A549 (cell line): ENCODE measurements at places on chromosomes 5 and 9.

DNA sequence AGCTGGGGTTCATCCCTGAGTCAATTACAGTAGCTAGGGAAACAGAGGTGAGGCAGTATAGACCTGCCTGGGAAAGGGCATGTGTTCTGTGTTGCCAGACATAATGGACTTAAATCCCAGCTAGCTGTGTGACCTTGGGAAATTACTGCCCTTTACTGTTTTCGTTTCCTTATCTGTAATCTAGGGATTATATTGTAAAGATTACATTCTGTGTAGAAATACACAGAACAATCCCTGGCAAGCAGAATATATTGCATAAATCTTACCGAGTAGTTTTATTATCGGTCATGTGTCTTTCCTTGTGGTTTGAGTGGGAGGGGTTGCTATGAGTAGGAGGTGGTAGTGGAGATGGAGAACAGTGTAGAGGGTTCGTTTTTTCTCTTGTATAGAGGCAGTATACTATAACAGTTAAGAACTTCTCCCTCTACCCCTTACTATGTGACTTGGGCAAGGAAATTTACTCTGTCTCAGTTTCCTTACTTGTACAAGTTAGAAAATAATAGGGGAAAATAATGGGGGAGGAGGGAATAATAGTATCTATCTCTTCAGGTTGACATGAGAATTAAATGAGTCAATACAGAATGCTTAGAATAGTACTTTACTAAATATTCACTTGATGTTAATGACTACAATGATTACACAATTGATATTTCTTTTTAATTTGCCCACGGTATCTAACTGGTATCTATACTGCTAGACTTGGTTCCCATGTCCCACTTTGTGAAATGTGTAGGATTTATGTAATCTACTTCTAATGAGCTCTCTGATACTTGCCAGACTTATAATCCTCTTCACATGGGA, 7.1 kb upstream of the DMXL1 start:
- DNase-seq = no peak

GRCh38 chr5:40402007-40402364, 277.7 kb upstream of the PTGER4 start:
- DNase-seq = no peak

- DNase-seq = peak; percentile 6
These were observed 121.1 kb downstream of the NUDT12 start for GRCh38 chr5:103441523-103441922.

- no peak for DNase-seq
These were observed 7.2 kb downstream of the ZNF354B start for GRCh38 chr5:178866946-178867345.

DNA sequence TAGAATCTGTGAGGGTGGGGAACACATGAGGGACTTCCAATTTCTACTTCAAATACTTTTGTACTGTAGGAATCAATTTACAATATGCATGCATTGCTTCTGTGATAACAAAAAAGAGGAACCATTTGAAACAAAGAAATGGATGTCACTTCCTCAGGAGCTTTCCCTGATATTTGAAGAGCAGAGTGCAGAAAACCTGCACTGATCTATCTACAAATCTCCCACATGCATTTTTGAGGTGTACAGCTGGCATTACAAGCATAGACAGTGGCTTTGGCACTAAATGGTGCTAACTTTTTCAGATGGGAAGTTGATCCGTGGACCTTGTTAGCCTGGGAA, 27.7 kb downstream of the YIPF5 start:
- DNase-seq = no peak

- DNase-seq = no peak
These were observed 90.7 kb upstream of the NR3C1 start for GRCh38 chr5:143494162-143494561.

DNA sequence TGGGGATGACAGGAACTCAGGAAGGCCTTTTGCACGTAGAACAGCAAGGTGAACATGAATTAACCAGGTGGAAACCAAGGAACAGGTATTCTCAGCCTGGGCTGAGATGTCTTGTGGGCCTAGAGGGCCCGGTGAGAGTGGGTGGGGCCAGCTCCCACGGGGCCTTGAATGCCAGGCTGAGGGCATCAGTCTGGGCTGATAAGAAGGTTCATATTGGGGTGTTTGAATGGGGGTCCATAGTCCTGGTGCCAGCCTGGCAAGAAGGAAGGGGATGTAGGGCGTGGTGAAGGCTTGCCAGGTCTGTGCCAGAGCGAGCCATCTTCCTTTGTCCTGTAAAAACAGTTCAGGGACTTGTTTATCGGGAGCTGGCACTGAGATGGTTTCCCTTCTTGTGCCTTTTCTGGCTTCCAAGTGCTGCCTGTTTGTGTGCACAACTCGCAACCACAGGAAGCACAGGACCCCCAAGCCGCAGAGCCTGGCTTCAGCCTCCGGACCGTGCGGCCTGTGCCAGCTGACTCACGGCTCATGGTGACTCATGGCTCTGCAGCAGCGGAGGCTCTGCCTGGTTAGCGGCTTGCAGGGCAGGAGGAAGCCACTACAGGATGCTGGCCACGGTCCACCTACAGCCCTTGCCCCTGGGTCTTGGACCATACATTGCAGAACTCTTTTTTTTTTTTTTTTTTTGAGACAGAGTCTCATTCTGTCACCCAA, 2.4 kb downstream of the CARD19 start:
- peak; percentile 96 for DNase-seq

- DNase-seq = no peak
These were observed 28.8 kb upstream of the TAL2 start for GRCh38 chr9:105633411-105633810.

DNA sequence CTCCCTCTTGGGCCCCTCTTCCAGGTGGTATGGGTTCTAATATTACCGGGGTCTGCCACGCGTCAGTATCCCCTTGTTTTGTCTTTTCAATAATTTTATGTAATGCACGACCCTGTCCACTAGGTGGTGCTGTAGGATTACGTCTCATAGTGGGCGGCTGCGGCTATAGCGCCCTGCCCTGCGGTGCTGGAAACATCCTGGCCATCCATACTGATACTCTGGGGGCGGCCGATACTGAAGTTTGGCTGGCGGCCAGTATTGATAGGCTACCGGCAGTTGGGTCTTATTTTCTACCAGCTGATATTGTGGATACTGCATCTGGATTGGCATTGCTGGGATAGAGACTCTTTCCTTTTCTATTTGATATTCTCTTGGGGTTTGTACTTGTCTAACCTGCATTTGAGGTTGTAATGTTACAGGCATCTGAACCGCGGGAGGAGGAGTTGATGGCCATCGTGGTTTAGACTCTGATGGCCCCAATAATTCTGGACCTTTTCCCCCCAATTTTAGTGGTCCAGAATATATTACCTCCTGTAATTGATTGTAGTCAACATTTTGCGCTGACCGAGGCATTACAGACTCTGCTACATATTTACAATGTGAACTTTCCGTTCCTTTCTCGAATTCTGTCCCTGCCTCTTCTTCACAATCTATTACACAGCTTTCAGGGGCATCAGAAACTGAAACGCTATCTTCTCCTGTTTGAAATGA, 3.3 kb upstream of the TMEM141 start:
- peak; percentile 49 for DNase-seq

DNA sequence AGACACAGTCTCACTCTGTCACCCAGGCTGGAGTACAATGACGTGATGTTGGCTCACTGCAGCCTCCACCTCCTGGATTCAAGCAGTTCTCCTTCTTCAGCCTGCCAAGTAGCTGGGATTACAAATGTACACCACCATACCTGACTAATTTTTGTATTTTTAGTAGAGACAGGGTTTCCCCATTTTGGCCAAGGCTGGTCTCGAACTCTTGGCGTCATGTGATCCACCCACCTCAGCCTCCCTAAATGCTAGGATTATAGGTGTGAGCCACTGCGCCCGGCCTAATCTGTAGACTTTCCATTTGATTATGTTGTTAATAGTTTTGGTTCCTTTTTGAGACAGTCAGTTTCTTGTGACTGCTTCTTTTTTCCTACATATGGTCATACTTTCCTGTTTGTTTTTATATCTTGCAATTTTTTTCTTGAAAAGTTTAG, 31.0 kb downstream of the MTREX start:
- no peak for DNase-seq

DNA sequence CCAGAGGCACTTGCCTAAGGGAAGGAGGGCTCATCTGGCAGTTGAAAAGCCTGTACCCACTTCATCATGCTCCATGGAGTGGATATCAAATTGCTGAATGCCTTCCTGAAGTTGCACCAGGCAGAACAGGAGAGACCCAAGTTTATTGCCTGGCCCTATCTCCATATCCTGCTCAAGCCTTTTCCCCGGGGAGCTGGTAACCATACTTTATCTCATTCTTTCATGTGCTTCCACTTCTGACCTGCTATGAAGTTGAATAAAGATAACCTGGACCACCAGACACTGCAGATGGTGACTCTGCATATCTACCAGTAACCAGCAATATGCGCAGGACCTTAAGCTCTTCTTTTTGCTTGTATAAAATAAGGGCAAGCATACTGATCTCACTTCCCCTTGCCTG, 1397.5 kb upstream of the CDH6 start:
- DNase-seq = no peak

DNA sequence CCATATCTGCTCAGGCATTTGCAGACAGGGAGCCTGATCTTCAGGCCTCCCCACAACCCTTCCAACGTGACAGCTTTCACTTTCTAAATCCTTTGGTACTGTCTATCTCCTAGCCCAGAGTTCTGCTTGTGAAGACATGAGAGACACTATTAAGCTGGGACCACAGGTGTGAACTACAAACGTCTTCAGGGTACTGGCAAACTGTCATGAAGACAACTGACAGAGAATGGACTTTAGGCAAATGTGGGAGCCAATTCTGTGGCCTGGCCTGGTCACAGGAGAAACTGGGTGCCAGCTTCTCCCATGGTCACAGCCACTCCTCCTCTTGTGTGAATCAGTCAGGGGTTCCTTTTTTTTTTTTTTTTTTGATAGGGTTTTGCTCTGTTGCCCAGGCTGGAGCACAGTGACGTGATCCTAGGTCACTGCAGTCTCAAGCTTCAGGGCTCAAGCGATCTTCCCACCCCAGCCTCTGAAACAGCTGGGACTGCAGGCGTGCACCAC, 10.4 kb downstream of the TRIM14 start:
- no peak for DNase-seq
